ENCODE measurements at places on chromosomes 3 and 15.

DNA sequence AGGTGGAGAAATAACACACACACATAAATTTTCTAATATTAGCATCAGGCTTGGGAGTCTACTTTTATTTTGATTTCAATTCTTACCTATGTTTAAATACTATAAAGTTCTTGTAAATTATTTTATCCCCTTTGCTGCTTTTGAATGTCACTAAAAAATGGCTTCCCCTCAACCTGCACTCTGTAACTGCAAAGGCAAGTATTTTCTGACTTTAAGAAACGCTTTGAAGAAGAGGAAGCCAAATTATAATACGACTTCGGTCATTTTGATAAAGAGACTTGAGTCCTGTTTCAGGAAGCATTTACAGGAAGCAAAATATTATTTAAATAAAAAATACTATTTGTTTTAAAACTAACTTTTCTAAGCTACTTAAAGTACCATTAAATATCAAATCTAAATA lies 627.7 kb upstream of the AGTR1 start:
- DNase-seq: no peak

- DNase-seq: no peak
These were observed 23.4 kb downstream of the NRROS start for GRCh38 chr3:196662711-196663571.

DNA sequence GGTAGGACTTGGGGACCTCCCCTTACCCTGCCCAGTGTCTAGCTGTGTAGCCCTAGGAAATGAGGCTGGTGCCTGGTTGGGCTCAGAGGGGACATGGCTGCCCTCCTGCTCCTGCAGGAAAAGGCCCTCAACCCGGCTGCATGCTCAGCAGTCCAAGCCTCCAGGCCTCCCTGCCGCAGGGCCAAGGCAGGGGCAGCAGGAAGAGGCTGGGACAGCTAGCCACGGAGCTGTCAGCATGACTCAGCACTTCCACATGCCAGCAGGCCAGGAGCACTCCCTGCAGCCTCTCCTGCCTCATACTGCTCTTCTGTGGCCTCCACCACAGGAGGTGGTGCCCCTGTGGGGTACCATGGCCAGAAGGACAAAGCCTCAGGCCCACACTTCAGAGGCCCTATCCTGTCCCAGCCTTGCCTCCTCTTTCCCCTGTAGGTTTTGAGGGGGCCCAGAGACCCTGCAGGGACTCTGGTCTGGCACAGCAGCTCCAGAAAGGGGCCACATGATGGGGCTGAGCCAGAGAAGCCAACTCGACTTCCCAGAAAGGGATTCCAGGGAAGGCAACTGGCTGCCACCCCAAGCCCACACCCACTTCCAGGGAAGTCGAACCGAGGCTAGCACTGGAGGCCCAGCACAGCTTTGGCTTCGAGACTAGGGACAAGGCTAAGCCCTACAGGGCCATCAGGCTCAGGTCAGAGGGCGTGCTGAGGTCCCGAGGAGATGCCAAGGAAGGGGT lies 19.5 kb downstream of the TKT start:
- DNase-seq: no peak

DNA sequence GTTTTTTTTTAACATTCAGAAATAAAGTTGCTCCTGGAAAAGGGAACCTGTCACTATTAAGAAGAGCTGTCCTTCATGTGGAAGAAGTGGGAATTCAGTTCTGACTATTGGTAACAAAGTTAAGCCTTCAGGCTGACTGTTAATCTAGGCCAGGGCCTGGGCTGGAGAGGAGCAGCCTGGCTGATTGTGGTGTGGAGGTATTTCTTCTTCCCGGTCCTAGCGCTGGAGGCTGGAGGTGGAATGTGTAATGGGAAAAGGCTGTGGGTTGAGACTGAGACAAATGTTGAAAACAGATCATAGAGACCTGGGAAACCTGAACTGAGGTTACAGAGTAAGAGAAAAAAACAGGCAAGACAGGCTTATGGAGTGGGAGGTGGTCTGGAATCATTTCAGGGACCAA lies 23.8 kb upstream of the SH3BP5 start:
- DNase-seq: no peak

- peak; percentile 70 for DNase-seq
These were observed 82.6 kb downstream of the LSM3 start for GRCh38 chr3:14261229-14261628.

DNA sequence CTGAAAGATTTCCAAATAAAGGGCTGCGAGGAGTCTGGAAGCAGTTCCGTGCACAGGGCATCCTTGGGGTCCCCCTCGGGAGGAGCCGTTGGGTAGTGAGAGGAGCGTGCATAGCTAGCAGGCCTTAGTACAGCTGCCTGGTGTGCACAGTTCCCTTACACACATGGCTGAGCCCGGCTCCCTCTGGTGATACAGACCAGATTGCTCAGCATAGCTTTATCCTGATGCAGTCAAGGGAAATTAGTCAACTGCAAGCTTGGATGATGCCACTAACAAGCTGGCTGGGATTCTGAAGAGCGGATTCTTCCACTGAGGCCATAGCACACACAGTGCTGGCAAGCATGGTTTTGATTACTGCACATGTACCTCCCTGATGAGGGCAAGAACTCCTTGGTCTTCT lies 349.4 kb downstream of the LRTM1 start:
- no peak for DNase-seq

GRCh38 chr15:77021803-77022381 lies 27.0 kb downstream of the PSTPIP1 start:
- DNase-seq: no peak
